ENCODE measurements at places on chromosomes 2 and 18. TPM values are rescaled to one million over a fixed set of nuclear protein-coding genes. Genes with fewer than 3 reads are reported as not detected.

- no peaks in the 10 kb centered on the region for H3K36me3 ChIP-seq
- H3K27me3 ChIP-seq = no peaks in the 10 kb centered on the region
- H3K27ac ChIP-seq = no peak overlapping the region
- no peaks in the 10 kb centered on the region for H3K4me1 ChIP-seq
- DNase-seq = no peak
These were observed 64.8 kb upstream of the ALKAL2 start for GRCh38 chr2:352696-353095.

DNA sequence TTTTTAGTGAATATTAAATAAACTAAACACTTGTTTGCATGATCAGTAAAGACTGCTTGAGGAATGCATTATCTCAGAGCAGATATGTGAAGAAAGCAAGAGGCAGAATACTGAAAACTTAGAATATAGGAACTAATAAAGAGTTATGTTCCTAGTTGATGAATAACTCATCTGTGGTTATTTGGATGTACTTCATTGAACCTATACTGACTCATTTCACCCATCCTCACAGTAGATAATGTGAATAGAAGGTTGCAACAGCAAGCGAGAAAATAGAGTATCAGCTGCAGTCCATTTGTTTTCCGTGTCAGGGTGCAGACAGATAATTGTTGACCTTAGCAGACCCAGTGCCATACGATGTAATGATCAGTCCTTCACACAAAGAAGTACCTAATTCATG, 945.7 kb upstream of the LRRTM1 start:
- DNase-seq = no peak
- H3K4me1 ChIP-seq = no peaks in the 10 kb centered on the region
- no peak overlapping the region for H3K27ac ChIP-seq

DNA sequence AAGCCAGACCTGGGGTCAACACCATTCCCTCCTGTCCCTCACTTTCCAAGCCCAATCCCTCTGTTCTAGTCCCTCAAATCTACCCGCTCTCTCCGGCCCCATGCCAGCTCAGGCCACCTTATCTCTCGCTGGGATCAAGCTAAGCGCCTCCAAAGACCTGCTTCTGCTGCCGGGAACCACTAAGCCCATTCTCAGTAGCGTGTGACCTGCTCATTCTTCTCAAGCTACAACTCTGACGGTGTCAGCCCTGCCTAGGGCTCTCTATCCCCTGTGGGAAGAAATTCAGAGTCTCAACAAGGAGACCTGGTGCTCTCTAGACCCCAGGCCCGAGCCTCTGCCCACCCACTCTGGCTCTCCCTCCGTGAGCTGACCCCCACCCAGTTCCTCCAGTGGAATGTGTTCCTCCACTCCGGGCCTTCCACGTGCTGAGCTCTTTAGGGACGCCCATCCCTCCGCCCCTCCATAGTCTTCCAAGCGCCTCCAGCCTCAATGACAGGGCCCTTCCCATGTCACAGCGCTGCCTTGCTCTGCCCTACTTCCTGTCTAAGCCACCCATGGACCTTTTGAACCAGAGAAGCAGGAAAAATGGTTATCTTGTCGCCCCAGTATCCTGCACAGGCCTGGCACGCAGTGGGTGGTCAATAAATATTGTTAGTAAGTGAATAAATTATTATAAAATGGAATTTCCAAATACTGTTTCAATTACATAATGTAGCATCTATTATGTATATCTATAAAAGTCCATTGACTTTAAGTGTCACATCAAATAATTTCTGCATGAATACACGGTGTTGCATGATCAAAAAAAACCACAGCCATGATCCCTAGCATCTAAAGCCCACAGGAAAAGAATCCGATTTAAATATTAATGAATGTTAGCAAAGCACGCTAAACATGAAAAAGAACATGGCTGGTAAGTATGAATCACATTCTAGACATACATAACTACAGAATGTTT, 127.6 kb downstream of the ZNF516 start:
- H3K36me3 ChIP-seq = peaks cover 19% of the 10 kb centered on the region
- no peaks in the 10 kb centered on the region for H3K4me1 ChIP-seq
- DNase-seq = no peak
- H3K27me3 ChIP-seq = no peaks in the 10 kb centered on the region
- no peak overlapping the region for H3K4me3 ChIP-seq
- no peak overlapping the region for H3K27ac ChIP-seq

DNA sequence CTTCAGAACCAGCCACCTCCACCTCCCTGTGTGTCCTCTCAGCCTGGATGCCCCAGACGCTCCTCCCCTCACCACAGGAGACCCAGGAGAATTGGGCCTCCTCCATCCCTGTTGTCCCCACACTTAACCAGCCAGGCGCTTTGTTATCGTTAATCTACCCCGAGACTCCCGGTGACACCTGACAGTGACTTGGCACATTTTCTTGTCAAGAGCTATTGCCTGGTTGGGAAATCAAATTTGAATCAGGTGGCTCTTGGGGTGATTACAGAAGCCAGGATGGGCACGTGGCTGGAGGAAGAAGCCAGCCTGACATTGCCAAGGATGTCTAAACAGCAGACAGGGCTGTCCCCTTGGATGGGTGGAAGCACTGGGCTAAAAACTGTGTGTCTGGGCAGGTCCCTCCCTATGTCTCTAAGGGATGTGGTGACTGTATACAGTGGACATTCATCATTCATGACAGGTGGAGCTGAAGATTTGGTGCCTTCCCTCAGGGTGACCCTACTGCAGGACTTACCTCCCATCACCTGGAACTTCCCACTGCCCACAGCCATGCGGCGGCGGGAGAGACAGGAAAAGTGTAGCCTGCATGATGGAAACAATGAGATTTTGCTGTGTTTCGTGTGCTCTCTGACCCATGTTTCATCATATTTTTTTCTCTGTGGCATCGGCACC, 157.2 kb upstream of the CAPN13 start:
- no peaks in the 10 kb centered on the region for H3K36me3 ChIP-seq
- no peaks in the 10 kb centered on the region for H3K27me3 ChIP-seq
- H3K4me3 ChIP-seq = no peak overlapping the region
- no peak for DNase-seq
- H3K27ac ChIP-seq = no peak overlapping the region

- no peaks in the 10 kb centered on the region for H3K36me3 ChIP-seq
- DNase-seq = no peak
- H3K4me1 ChIP-seq = no peaks in the 10 kb centered on the region
- H3K27ac ChIP-seq = no peak overlapping the region
- no peak overlapping the region for H3K4me3 ChIP-seq
These were observed 10.4 kb downstream of the MYT1L start for GRCh38 chr2:2320486-2321199.

- no peaks in the 10 kb centered on the region for H3K4me1 ChIP-seq
- no peak overlapping the region for H3K4me3 ChIP-seq
- DNase-seq = no peak
- H3K27ac ChIP-seq = no peak overlapping the region
These were observed 72.1 kb downstream of the ASB1 start for GRCh38 chr2:238498691-238499295.

- DNase-seq = no peak
- no peaks in the 10 kb centered on the region for H3K36me3 ChIP-seq
- peaks cover 25% of the 10 kb centered on the region for H3K4me1 ChIP-seq
These were observed 194.6 kb downstream of the GLI2 start for GRCh38 chr2:120930236-120930635.

GRCh38 chr2:178526256-178526655, 46.0 kb downstream of the PLEKHA3 start:
- H3K4me3 ChIP-seq = no peak overlapping the region
- DNase-seq = no peak
- H3K4me1 ChIP-seq = no peaks in the 10 kb centered on the region

DNA sequence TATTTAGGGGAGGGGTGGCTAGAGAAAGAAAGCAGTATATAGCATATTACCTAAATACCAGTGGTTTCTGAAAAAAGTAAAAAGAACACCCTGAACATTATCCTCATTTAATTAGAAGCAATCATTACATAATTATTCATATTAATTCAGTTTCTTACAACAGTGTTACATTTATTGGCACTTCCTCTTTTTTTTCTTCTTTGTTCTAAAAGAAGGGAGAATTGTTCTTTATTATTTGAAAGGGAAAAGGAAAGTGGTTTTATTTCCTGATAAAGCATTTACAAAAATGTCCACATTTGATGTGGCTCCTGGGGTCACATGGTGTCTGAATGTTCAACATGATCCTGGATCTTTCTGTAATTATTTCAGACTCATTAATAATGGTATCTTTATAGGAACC, 254.9 kb upstream of the ZEB2 start:
- H3K4me1 ChIP-seq = no peaks in the 10 kb centered on the region
- H3K4me3 ChIP-seq = no peak overlapping the region

GRCh38 chr18:9711361-9712129, 3.4 kb downstream of the RAB31 start:
- no peak overlapping the region for H3K27ac ChIP-seq
- DNase-seq = no peak
- H3K27me3 ChIP-seq = no peaks in the 10 kb centered on the region

DNA sequence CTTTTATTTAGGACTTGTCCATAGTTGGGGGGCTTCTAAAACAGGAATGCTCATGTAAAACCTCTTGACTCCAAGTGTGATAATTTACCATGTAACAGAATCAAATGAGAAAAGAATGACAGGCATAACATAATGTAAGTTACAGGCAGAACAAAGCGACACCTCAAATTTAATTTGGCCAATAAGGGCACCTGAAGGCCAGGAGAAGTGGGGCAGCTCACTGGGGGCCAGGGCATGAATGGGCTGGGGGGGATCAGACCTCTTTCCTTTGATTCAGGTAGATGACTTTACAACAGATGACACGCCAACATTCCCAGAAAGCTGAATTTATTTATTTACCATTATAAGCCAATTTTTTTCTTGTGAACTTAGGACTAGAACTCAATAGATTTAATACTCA, 14.5 kb downstream of the MOCOS start:
- H3K4me3 ChIP-seq = no peak overlapping the region
- H3K4me1 ChIP-seq = no peaks in the 10 kb centered on the region
- H3K27me3 ChIP-seq = no peaks in the 10 kb centered on the region
- DNase-seq = no peak
- H3K27ac ChIP-seq = no peak overlapping the region

DNA sequence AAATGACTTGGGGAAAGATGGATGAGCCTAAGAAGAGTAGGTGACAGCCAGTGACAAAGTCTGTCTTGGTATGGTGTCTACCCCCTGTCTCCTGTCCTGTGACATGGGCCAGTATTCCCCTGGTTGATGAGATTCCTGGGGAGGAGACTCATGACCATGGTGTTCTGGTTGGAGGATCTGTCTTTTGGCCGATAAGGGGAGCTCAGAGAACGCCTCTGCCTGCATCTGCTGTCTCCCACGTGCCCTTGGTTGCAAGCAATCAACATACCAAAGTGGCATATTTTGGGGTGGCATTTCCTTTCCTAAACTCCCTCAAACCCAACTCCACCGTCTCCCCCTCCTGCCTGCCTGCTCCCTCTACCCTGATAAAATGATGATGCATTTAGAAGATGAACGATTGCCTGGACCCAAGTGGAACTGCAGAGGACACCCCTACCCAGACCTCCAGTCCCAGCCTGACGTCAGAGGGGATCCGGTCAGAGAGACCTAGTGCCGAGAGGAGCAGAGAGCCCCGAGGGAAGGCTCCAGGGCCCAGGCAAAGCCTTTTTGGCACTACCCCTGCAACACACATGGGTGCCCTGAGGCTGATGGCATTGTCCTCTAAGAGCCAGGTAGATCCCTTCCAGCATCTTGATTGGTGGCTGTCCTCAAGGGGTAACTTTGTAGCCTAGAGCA, 124.2 kb upstream of the MSH6 start:
- H3K27ac ChIP-seq = no peak overlapping the region
- H3K4me3 ChIP-seq = no peak overlapping the region
- DNase-seq = no peak
- H3K27me3 ChIP-seq = no peaks in the 10 kb centered on the region

GRCh38 chr18:64449434-64449833, 300.5 kb upstream of the LINC00305 start:
- H3K36me3 ChIP-seq = no peaks in the 10 kb centered on the region
- no peaks in the 10 kb centered on the region for H3K4me1 ChIP-seq
- no peak overlapping the region for H3K4me3 ChIP-seq
- H3K27me3 ChIP-seq = no peaks in the 10 kb centered on the region
- no peak for DNase-seq

- H3K36me3 ChIP-seq = no peaks in the 10 kb centered on the region
- DNase-seq = no peak
- H3K4me1 ChIP-seq = no peaks in the 10 kb centered on the region
These were observed 1.2 kb upstream of the SERPINB13 start for GRCh38 chr18:63585988-63586387.

DNA sequence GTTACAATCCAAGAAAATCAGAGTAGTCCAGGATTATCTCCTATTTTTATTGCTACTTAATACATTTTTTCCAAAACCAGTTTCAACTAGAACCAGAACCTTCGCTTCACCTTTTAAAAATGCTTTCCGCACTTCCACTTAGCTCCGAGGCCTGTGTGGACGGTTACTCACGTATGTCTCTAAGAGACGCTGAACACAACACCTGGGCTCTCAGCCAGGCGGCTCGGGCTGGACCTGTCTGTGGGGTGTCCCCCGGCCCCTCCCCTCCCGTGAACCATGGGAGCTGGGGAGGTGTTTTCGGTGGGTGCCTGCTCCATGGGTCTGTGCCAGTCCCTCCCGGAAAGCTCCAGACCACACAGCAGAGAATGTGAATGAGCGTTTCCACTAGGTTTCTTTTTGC, 223.8 kb downstream of the GLI2 start:
- H3K4me1 ChIP-seq = peaks cover 21% of the 10 kb centered on the region
- H3K27me3 ChIP-seq = no peaks in the 10 kb centered on the region
- no peak for DNase-seq
- no peak overlapping the region for H3K4me3 ChIP-seq
- H3K27ac ChIP-seq = no peak overlapping the region

GRCh38 chr2:215931256-215931903, 82.0 kb downstream of the MREG start:
- no peaks in the 10 kb centered on the region for H3K36me3 ChIP-seq
- peak; percentile 77 for DNase-seq
- H3K4me1 ChIP-seq = no peaks in the 10 kb centered on the region
- H3K27ac ChIP-seq = no peak overlapping the region
- H3K4me3 ChIP-seq = no peak overlapping the region

DNA sequence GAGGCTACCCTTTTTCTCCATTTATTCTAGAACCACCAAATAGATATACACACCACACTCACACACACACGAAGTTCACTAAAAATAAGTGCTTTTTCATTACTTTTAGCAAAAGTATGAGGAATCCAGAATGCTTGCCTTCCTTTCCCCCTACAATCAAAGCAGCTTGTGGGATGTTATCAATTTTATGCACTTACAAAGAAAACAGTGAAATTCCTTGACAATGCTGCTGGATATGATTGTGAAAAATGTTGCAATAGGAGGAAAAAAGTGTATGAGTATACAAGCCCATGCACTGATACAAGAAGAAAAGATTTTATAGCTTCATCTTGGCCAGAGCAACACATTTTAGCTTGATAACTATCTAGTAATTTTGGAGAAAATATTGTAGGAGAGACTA, 269.2 kb downstream of the XIRP2 start:
- H3K36me3 ChIP-seq = no peaks in the 10 kb centered on the region
- no peak for DNase-seq
- no peak overlapping the region for H3K4me3 ChIP-seq
- H3K4me1 ChIP-seq = no peaks in the 10 kb centered on the region
- H3K27me3 ChIP-seq = no peaks in the 10 kb centered on the region

- H3K27ac ChIP-seq = no peak overlapping the region
- H3K27me3 ChIP-seq = no peaks in the 10 kb centered on the region
- no peaks in the 10 kb centered on the region for H3K4me1 ChIP-seq
- H3K4me3 ChIP-seq = no peak overlapping the region
- no peaks in the 10 kb centered on the region for H3K36me3 ChIP-seq
- no peak for DNase-seq
These were observed 100.7 kb upstream of the ID2 start for GRCh38 chr2:8581234-8581561.

MFSD2B gene
- 0.30 TPM for total RNA-seq

SUMO1 gene
- total RNA-seq = 53.2 TPM

CD207 gene
- total RNA-seq = not detected

CCDC150 gene
- total RNA-seq = 0.56 TPM

AMER3 gene
- not detected for total RNA-seq

AKAIN1 gene
- not detected for total RNA-seq

ANO7 gene
- total RNA-seq = 1.3 TPM

Data from right atrium auricular region (tissue), 2 donors.